ENCODE measurements at places on chromosomes 3 and 15.

- no peak for DNase-seq
Measured at GRCh38 chr3:171566803-171567422, 106.7 kb upstream of the TNIK start.

DNA sequence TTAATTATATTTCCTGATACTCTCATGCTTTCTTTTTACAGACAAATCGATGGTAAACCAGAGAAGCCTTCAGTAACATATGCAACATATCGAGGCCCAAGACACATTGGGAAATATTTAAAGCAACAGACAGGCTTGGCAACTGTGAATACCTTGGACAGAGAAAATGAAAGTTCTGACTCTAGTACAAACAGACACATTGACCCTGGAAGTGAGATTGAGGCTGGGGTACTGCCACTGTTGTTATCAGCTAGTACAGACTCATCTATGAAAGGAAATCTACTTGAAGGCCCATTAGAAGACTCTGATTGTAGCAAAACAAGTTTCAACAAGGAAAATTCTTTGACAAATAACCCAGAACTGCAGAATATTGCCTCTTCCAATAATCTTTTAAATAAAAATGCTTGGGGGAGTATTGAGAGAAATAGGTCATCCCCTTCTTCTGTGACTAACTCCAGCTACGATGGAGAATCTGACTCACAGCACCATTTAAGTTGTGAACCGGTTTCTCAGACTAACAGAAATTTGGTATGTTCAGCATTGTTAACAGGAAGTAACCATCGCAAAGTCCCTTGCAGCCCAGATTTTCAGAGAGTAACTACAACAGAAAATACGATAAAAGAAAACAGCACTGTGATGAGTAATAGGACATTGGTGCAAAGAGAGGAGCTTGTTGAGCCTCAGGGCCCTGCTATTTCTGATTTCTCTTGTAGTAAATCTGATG lies 50.2 kb downstream of the CRYBG3 start:
- no peak for DNase-seq

DNA sequence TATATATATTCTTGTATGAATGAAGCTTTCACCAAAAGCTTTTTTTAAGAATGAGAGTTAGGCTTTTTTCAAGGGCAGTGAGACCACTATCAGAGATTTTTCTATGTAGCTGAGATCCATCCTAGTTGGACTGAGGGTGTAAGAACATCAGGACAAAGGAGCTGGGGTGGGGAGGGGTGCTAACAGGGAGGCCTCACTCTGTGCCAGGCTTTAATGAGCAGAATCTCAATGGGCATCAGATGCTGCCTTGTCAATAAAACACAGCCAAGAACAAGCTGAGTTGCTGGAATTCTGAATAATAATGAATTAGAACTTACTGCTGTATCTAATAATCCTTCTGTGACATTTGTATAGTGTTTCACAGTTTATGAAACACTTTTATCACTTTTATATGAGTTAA lies 41.4 kb upstream of the USP3 start:
- DNase-seq: no peak

DNA sequence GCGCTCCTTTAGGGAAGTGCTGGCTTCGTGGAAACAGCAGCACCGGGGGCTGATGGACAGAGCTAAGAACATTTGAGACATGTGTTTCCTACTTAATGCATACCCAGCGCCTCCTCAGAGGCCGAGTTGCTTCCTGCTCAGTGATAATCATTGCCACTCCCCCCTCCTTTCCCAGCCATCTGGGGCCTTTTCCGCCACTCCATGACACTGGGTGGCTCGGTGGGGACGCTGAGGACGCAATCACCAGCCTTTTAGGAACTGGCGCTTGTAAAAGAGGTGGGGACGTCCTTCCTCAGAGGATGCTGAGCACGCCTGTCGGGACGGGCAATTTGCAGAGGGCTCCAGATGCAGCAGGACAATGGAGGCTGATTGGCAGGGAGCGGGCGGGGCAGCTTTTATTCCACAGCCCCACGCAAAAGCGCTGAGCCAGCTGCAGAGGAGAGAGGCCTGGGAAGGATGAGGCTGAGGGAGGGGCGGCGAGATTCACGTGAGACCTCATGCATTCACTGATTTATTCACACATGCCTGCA lies 22.2 kb upstream of the IQSEC1 start:
- DNase-seq: no peak

DNA sequence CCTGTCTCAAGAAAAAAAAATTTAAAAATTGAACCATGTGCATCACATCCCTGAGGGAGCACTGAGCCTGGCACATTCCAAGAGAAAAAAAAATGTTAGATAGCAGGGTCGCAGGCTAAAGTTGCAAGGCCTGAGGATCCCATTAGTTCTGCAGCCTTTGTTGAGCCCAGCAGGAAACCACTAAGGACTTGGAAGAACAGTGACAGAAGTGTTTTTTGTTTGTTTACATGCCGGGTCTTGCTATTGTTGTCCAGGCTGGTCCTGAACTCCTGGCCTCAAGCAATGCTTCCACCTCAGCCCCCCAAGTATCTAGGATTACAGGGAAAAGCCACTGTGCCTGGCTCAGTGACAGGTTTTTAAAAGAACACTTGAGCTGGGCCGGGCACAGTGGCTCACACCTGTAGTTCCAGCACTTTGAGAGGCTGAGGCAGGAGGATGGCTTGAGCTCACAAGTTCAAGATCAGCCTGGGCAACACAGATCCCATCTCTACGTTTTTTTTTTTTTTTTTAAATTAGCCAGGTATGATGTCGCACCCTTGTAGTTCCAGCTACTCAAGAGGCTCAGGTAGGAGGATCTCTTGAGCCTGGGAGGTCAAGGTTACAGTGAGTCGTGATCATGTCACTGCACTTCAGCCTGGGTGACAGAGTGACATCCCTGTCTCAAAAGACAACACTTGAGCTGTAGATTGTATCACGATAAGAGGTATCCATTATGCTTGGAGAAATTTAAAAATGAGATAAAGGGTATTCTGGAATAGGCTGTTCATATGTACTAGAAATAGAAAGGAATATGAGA lies 15.2 kb downstream of the CHAC1 start:
- no peak for DNase-seq

DNA sequence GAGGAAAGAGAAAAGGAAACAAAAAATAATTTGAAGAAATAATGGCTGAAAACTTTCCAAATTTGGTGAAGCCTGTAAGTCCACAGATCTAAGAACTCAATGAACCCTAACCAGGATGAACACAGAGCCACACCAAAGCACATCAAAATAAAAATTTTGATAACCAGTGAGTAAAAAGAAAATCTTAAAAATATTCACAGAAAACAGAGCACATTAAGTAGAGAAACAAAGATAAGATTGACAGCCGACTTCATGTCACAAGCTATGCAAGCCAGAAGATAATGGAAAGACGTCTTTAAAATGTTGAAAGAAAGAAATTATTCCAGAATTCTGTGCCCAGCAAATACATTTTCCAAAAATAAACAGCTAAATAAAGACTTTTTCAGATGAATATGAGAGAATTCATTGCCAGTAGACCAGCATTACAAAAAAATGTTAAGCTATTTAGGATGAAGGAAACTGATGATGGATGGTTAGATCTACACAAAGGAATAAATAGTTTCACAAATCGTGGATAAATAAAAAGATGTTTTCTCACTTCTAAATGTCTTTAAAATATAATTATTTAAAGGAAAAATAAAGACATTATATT lies 140.2 kb upstream of the SKOR1 start:
- DNase-seq: peak; percentile 17

DNA sequence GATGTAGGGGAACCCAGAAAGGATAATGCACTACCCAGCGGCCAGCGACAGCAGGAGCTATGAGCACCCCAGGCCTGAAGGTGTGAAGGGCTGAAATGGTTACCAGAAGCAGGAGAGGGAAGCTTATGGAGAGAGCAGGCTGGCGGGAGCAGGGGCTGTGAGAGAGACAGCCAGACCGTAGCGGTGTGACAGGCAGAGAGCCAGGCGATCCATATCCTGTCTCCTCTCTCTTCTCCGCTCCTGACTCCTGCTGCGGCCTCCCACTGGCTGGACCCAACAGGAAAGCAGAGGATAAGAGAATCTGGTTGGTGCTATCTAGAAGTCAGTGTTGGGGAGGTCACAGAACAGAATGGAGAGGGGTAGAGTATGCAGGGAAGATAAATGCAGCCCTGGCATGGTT lies 49.9 kb downstream of the BTD start:
- DNase-seq: no peak

GRCh38 chr3:105826778-105827634 lies 41.8 kb downstream of the CBLB start:
- peak; percentile 38 for DNase-seq

DNA sequence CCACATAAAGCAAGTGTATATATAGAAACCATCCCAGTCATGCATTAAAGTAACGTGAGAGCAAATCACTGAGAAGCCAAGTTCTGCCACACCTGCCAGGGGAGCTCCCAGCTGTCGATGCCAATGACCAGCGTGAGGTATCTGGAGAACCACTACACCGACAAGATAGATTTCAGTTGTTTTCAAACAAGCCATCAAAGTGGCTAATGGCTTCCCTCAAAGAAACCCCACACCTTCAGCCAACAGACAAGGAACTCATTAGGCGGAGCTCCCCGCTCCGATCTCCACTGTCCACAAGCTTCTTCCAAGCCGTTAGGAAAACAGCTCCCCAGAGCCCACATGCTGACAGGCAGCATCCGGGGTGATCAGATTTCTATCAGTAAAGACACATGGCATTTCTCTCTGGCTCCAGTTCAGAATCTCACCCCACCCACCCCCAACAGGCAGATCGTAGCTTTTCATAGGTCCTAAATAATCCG lies 54.2 kb upstream of the SPATA12 start:
- no peak for DNase-seq

GRCh38 chr3:186128158-186128557 lies 19.3 kb upstream of the ETV5 start:
- no peak for DNase-seq

DNA sequence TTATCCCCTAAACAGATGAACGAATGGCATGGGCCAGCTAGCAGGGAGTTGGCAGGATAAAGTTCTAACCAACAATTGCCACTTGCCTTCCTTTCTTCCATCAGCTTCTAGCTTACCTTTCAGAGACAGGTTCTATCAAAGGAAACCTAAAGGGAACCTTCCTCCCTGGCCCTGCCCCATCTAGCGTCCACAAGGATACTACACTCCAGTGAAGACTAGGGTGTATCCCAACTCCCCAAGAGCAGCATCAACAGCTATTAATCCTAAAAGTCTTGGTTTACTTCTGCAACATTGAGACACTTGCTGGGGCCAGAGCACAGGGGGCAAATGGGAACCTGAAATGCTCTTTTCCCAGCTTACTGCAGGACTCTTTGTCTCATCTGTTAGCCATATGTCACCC lies 37.0 kb upstream of the TMC3 start:
- no peak for DNase-seq

DNA sequence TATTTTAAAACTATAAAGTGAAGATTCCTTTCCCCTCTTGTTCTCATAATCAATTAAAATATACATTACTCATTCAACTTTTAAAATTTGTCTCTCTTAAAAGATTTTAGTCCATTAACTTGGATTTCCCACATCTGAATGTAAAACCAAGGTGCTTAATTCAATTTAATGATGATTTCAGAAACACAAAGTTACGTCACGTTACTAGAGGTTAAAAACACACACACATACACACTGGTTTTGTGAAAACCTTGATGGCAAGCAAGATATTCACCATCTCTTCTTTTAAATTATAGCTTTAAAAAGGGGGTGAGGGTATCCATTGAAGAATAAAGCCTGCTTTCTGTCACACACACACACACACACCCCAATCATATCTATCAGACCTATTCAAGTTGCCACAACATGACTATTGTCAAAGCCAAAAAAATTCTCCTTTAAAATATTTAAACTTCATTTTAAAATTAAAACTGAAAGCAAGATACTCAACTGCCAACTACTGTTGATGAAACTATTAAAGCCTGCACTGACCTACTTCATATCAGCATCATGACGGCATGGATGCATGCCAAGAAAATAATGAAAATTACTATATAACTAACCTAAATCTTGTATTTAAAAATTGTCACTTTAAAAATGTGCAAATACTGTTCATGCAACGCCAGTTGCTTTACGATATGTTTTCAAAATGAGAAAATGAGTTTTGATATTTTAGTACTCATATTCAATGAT lies 2.1 kb downstream of the RFX7 start:
- DNase-seq: no peak

GRCh38 chr15:90160781-90161727 lies 40.1 kb upstream of the SEMA4B start:
- DNase-seq: no peak

DNA sequence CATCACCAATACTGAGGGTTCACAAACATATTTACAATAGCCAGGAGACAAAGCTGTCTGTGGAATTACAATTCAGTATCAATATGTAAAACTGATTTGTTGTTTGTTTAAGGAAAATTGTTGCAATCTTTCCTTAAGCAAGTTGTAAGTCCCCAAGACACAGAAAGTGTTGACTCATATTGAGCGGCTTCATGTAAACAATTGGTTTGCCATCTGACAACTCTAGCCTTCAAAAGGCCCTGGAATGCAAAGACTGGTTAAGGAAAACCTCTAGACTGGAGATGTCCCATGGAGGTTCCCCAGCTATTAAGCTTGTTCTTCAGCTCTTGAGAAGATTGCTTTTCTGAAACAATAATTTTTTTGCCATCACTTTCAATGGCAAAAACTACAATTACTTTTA lies 283.7 kb upstream of the PROK2 start:
- DNase-seq: no peak

GRCh38 chr15:38687775-38688495 lies 123.3 kb upstream of the RASGRP1 start:
- DNase-seq: no peak

- DNase-seq: no peak
Measured at GRCh38 chr3:73479325-73479724, 145.4 kb downstream of the PDZRN3 start.

- peak; percentile 76 for DNase-seq
Measured at GRCh38 chr15:95174301-95175259, 943.2 kb downstream of the MCTP2 start.

DNA sequence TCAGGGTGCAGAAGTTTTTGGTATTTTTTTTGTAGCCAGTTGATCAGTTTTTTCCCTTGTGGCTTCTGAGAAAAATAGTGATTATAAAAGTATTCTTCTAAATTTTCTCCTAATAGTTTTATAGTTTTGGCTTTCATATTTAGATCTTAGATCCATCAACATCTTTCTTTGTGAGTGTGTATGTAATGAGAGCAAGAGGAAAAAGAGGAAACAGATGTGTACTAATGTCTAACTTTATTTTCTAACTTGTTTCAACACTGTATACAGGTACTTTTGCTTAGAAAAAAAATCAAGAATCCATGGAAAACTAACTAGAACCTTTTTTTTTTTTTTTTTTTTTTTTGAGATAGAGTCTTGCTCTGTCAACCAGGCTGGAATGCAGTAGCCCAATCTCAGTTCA lies 53.1 kb downstream of the ARRDC4 start:
- DNase-seq: no peak

DNA sequence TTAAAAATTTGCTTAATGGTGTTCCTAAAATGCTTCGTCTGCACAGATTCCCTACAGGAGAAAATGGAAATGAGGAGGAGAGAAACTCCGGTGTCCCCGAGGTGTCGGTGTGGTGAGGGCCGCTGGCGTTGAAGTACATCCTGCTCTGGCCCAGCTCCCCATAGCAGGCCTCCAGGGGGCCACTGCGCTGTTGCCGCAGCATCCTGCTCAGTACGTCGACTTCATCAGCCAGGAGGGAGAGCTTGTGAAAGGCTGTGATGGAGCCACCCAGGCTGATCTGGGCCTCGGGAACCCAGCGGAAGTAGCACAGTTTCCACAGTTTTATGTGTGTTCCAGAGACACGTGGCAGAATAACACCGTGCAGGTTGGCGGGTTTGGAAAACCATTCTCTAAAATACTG lies 37.8 kb downstream of the FAN1 start:
- DNase-seq: no peak

GRCh38 chr3:99543796-99544195 lies 94.6 kb upstream of the COL8A1 start:
- DNase-seq: no peak

- DNase-seq: peak; percentile 29
Measured at GRCh38 chr15:94164202-94164807, 67.1 kb upstream of the MCTP2 start.

Data from forelimb muscle (tissue), 1 donor.